ENCODE measurements at places on chromosomes 6 and 20.

- no peak for DNase-seq
These were observed 47.3 kb upstream of the ZNF133 start for GRCh38 chr20:18240997-18241396.

- no peak for DNase-seq
These were observed 43.1 kb downstream of the GNAS start for GRCh38 chr20:58895448-58896180.

DNA sequence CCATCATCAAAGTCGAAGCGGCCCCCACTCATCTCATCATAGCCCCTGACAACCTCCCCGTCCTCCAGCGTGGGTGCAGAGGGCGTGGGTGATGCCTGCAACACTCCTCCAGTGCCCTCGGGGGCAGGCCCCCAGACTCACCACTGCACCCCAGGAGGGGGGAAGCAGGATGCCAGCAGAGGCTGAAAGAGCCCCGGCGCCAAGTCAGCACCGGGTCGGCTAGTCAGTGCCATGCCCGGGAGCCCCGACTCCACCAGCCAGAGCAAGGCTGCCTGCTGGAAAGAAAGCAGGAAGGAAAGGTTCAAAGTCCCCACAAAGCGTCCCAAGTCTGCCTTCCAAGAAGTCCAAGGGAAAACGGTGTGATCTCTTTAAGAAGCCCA lies 324 bp downstream of the JPH2 start:
- DNase-seq, result no peak

- no peak for DNase-seq
These were observed 115.6 kb downstream of the KHDC1L start for GRCh38 chr6:73109659-73110058.

GRCh38 chr6:146445233-146445632 lies 98.4 kb upstream of the RAB32 start:
- no peak for DNase-seq

DNA sequence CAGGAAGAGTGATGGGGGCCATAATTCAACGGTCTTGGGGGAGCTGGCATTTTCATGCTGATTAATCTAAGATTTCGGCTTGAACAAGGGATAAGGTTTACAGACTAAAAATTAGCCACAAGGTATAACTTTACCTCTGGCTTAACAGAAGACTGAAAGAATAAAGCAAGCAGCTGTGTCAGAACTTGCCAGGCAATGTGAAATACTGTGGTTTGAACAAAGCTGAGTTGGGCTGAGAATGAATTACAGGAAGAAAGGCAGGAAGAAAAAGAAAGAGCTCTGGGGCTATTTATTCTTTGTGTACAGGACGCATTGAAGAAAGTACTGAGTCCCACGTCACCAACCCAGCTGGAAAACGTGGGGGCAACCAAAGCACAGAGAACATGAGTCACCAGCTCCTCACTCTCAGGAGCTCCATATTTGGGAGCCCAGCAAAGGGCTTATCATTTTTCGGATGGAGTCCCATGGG lies 121.5 kb upstream of the NEDD9 start:
- peak; percentile 80 for DNase-seq

- DNase-seq, result no peak
These were observed 158.4 kb downstream of the BTBD9 start for GRCh38 chr6:38481211-38481836.

GRCh38 chr6:32082935-32083334 lies 26.2 kb downstream of the TNXB start:
- DNase-seq, result no peak

GRCh38 chr6:7261852-7262461 lies 51.0 kb downstream of the SSR1 start:
- DNase-seq, result no peak

- DNase-seq, result no peak
These were observed 48.3 kb downstream of the ADGRF1 start for GRCh38 chr6:46993846-46994245.

- no peak for DNase-seq
These were observed 699.7 kb downstream of the DHX35 start for GRCh38 chr20:39661833-39662232.
